ENCODE measurements at places on chromosomes 13 and 19.

- DNase-seq, result peak; percentile 98
Observed at GRCh38 chr19:14496029-14496833, at the start of gene GIPC1. GIPC1 (minus strand) TSS chr19:14496127; CDS start chr19:14482976, 13,151 bp downstream.

- peak; percentile 2 for DNase-seq
Observed at GRCh38 chr19:35718345-35719041, 690 bp downstream of the KMT2B start.

- no peak for DNase-seq
Observed at GRCh38 chr13:99056381-99057014, 78.6 kb upstream of the DOCK9 start.

GRCh38 chr19:57813919-57814504 is 701 bp downstream of the ZNF552 start:
- no peak for DNase-seq

DNA sequence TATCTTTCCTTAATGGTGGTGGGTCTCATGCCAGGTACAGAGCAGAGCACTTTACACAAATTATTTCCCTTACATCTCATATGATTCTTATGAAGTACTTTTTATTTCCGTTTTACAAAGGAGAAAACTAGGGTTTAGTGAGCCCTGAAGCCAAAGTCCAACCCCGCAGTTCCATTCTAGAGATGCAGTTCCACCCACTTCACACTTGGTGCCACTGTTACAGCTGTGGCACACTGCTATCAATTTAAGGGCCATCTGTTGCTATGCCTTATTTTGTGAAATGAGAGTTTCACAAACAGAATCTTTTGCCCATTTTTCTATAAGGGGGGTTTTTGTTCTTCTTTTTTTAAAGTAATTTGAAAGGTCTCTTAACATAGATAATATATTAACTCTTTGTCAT is 12.9 kb downstream of the MIPEP start:
- DNase-seq, result no peak

GRCh38 chr19:19470579-19470978 is 44.8 kb downstream of the TSSK6 start:
- no peak for DNase-seq

- DNase-seq, result no peak
Observed at GRCh38 chr19:49555600-49556411, 24.6 kb downstream of the NOSIP start.

- DNase-seq, result no peak
Observed at GRCh38 chr13:30835442-30835841, 70.6 kb upstream of the MEDAG start.

DNA sequence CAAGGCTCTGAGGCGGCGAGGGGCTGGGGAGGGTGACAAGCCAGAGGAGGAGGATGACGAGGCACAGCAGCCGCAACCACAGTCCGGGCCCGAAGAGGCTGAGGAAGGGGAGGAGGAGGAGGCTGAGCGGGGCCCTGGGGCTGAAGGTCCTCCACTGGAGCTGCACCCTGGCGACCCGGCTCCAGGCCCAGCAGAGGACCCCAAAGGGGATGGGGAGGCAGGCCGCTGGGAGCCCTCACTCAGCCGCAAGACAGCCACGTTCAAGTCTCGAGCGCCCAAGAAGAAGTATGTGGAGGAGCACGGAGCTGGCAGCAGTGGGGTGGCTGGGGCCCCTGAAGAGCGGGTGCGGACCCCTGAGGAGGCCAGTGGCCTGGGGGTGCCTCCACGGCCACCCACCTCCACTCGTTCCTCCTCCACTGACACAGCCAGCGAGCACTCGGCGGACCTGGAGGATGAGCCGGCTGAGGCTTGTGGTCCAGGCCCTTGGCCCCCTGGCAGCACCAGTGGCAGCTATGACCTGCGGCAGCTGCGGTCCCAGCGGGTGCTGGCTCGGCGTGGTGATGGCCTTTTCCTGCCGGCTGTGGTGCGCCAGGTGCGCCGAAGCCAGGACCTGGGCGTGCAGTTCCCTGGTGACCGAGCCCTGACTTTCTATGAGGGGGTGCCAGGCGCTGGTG is 2.9 kb downstream of the CIC start:
- no peak for DNase-seq

DNA sequence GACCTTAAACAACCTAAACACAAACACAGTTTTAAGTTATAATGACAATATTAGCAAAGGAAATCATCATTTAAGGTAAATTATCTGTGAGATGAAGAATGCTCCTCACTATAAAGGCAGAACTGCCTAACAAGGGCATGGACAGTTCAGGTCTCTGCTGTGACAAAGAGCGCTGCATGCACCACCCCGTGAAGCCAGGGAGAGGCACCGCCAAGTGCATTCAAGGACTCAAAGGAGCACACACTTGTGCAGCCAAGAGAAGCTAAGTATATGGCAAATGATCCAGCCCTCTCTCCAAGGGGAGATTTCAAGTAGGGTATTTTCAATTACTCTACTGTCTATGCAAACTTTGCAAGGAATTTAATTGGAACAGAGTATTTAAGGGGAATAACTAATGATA is 126.0 kb downstream of the RAP2A start:
- peak; percentile 25 for DNase-seq

DNA sequence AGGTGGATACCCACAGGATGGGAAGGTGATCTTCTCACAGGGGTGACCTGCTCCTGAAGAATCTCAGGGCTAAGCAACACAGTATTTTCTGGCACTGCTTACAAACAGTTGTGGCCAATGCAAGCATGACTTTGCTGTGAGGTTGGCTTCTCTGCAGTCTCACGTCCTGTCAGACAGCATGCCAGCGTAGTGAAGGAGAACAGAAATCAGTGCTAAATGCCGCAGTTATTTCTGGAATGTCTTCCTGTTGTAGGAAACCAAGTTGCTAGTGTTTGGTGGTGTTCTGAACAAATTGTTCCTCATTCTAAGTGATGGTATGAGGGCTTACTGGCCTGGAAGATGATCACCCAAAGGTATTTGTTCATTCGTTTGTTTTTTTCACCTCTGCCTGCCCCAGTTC is 320.1 kb downstream of the MTUS2 start:
- no peak for DNase-seq

- peak; percentile 91 for DNase-seq
Observed at GRCh38 chr19:1592755-1593500, at the start of gene MBD3. MBD3 (minus strand) TSS chr19:1592865; CDS start chr19:1592631, 234 bp downstream.

DNA sequence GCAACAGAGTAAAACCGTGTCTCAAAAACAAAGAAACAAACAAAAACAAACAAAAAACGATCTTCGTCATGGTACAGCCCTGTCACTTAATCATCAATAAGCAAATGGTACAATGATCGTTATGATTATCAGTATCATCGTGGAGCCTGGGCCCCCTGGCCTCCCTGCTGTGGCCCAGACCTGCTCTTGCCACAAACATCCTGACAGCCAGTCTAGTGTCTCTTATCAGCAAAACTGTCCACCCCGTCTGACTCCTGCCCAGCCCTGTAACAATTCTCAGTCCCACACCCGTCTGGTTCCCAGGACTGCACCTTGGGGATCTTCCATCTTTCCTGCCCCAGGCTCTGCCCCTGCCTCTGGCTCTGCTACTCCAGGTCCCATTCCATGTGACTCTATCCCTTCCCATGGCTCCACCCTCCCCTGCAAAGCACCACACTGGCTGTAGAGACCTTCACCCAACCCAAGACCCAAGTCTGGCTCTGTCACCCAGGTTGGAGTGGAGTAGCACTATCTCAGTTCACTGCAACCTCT is 5.7 kb downstream of the ZNF653 start:
- DNase-seq, result no peak

GRCh38 chr19:58330458-58330857 is 3.7 kb downstream of the ZSCAN22 start:
- no peak for DNase-seq

DNA sequence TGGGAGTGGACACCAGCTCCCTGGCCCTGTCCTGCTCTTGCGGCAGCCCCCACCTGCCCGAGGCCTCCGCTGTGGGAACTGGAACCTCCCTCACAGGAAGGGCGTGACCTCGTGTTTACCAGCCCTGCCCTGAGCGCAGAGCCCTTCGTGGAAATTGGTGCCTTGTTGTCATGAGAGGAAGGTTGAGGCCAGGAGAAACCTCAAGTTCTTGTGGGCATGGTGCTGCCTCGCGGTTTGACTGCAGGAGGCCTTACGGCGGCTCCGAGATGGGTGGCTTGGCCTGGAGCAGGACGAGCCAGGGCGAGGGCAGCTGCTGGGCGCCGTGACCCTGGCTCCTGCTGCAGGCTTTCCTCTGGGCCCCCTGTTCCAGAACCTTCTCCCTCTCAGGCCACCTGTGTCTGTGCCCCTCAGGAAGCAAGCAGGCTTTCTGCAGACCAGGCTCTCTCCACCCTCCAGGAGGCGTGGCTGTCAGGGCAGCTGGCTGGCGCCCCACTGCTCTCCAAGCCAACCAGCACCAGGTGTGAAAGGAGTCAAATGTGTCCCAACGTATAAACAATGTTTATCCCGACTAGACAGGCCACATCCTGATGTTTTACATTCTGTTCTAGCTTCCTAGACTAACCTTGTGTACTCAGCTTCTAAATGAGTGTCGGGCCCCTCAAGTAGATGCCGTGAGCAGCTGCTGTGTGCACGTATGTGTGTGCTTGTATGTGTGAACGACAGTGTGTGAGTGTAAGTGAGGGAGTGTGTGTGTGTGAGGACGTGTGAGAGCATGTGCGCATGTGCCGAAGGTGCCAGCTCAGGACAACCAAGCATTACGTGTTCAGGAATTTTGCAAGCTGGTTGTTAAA is 10.4 kb upstream of the RASA3 start:
- peak; percentile 77 for DNase-seq
